ENCODE measurements at places on chromosomes 11 and 22.
A peak's percentile ranks its signal among the peaks of the same experiment; 100 is the strongest.

DNA sequence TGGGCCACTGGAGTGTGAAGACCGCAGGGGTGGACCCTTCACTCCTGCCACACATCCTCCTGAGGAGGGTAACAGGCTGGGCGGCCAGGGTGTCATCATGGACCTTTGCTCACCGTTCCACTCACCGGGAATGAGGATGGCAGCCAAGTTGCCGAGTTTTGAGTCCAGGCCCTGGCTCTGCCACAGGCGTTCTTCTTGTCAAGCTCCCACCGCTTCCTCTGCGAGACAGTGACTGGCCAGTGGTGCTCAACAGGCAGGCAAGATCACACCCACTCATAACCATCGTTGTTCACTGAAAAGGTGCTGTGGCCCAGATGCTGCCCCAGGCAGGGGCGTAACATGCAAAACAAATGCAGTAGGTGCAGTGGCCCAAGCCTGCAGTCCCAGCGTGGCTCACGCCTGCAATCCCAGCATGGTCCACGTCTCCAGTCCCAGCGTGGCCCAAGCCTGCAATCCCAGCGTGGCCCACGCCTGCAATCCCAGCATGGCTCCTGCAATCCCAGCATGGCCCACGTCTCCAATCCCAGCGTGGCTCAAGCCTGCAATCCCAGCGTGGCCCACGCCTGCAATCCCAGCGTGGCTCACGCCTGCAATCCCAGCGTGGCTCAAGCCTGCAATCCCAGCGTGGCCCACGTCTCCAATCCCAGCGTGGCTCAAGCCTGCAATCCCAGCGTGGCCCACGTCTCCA is 5.0 kb upstream of the PANX2 start:
- no peak for DNase-seq

- DNase-seq = no peak
These were observed 17.2 kb upstream of the BMAL1 start for GRCh38 chr11:13260201-13260962.

GRCh38 chr11:119797123-119797611 is 68.2 kb upstream of the NECTIN1 start:
- no peak for DNase-seq

DNA sequence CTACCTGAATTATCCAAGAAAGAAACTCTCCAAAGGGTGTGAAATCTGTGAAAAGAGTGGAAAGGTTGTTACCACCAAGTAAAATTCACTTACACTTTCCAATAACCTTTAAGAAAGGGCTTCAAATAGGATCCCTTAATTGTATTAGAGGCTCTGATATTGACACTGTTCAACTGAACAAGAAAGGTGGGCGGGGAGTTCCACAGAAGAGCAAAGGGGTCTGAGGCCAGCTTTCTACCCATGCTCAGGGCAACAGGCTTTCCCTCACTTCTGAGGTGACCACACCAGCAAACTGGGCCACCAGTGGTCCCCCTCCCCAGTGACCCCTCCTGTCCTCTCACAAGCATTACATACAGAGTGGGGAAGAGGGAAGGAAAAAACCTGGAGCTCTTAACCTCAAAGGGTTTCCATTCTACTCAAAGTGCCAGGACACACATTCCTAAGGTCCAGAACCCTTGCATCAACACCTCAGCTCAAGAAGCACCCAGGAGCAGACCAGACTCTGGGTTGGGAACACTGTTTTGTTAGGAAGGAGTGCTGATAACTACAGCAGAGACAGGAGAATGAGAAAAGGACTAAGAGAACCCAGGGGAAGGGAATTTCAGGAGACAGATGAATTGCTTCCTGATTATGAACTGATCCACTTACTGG is 71.6 kb upstream of the AKIP1 start:
- no peak for DNase-seq

GRCh38 chr11:125504580-125504979 is 8.5 kb upstream of the FEZ1 start:
- DNase-seq = no peak

- DNase-seq = no peak
These were observed 164.5 kb downstream of the MIAT start for GRCh38 chr22:26821854-26822253.

DNA sequence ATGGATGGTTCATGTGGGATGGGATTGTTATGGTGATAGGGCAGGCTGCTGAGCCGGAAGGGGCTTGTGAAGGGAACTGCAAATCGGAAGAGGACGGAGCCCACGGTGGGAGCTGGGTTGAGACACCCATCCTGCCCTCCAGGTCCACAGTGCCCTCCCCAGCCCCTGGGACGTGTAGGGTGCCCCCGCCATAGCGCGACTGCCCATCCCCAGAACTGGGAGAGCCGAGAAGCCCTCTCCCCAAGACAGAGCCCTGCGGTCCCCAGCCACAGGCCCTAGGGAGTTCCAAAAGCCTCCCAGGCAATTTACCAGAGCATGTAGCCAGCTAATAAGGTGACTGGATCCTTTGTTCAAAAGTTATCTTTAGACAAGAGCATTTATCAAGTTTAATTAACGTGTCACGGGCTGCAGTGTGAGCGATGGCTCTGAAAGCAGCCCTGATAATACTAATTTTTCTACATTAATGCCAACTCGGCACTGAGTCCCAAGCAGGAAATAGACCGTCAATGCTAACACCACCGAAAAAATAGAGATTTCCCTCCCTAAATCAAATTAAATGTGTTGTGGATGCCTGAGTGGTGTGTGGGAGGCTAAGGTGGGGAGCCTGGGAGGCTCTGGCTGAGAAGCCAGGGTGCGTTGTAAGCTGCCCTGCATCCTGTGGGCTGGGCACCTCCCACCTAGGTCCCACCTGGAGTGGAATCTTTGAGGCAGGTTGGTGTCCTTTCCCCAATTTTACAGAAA is 76.8 kb upstream of the RTL6 start:
- DNase-seq = no peak

DNA sequence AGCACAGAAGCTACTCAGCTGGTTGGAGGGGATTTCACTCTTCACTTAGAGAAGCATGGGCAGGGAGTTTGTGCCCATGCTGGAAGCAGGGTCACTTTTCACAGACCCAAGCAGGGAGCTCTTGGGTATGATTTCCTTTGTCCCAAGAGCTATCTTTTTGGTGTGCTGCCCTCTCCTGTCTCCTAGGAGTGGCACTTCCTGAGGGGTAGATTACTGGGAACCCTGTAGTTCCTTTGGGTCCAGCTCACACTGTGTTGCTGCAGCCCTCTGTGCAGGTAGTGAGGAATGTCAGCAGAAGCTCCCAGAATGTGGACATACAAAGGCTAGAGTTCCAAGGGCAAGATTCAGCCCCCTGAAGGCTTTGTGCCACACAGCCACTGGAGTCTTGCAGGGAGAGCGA is 537.1 kb upstream of the ANO3 start:
- DNase-seq = no peak

- no peak for DNase-seq
These were observed 87.4 kb downstream of the IGLL5 start for GRCh38 chr22:22974795-22975580.

GRCh38 chr11:95536047-95536690 is 253.4 kb downstream of the FAM76B start:
- DNase-seq = no peak

GRCh38 chr22:33402325-33402724 is 344.1 kb upstream of the SYN3 start:
- no peak for DNase-seq

GRCh38 chr22:25753252-25753651 is 11.3 kb downstream of the MYO18B start:
- DNase-seq = no peak

- DNase-seq = no peak
These were observed 104.8 kb downstream of the MICAL2 start for GRCh38 chr11:12215181-12215593.

DNA sequence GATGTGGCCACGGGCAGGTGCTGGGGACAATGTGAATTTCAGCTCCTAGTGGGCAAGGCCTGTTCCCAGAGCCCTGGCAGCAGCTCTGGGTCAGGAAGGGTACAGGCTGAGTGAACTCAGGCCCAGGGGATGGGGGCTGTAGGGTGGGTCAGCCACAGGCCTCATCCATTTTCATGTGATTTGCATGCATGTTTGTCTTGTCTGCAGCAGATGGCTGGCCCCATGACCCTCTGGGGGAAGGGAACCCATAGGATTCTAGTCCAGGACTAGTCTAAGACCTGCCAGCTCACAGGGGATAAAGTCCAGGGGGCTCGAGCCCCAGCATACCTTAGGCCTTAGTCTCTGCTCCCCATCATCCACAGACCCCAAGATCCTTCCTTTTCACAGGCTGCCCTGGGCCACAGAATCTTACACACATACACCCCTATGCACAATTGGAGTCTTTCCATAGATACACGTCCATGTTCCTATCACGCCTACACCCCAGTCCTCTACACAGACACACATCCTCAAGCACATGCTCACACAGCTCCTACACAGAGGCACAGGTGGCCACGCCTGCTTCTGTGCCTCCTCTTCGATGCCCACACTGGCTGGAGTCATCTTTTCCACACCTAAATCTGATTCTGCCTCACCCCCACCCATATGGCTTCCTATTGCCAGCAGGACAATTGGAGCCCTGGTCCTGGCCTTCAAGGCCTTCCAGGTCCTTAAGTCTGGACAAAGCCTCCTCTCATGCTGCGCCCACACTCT is 25.7 kb downstream of the PDE2A start:
- no peak for DNase-seq

DNA sequence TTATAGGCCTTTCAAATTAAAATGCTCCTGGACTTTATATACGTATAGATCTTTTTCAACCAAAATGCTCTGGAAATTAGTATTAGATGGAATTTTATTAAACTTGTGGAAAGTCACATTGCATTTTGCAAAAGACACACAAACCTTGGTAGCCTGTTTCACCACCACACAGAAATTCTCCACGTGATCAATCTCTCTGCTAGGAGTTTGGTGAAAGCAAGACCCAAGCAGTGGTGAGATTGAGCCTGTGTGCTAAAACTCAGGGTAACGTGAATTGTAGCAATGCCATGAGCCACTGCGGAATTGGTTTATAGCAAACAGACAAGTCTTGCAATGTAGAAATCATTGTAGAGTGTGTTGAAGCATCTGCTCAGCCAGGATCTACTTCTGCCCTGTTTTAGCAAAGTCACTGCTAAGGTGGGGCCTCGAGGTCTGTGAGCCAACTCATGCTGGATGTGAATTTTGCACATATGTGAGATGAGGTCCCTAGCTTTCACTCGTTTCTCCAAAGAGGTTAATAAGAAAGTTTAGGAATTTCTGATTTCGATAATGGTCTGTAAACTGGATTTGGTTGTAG is 184.8 kb downstream of the DBX1 start:
- no peak for DNase-seq

DNA sequence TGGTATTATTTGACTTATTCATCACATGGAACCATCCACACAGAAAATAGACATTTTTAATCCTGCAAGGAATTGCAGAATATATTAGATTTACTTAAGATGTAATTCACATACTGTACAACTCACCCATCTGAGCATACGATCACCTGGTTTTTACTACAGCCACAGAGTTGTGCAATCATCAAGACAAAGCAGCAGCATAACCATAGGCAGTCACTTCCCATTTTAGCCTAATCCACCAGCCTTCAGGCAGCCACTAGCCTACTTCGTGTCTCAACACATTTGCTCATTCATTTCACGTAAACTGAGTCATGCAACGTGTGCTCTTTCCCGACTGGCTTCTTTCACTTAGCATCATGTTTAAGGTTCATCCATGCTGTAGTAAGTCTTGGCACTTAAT is 23.0 kb downstream of the PIWIL3 start:
- DNase-seq = no peak

DNA sequence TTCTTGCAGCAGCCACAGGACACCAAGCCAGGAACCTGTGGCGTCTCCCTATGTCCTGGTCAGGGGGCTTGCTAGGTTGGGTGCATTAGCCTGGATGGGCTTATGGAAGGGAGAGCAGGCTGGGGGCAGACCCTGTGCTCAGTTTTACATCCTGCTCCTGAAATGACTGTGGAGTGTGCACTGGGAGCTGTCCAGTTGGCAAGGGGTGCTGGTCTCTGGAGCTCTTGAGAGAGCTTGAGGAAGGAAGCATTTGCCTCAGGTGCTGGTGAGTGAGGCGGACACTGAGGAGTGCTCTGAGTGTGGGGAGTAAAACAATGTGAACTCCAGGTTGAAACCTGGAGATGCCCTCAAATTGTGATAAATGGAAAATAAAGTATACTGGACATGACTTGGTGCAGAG is 3.4 kb downstream of the SCGB1D4 start:
- DNase-seq = no peak

DNA sequence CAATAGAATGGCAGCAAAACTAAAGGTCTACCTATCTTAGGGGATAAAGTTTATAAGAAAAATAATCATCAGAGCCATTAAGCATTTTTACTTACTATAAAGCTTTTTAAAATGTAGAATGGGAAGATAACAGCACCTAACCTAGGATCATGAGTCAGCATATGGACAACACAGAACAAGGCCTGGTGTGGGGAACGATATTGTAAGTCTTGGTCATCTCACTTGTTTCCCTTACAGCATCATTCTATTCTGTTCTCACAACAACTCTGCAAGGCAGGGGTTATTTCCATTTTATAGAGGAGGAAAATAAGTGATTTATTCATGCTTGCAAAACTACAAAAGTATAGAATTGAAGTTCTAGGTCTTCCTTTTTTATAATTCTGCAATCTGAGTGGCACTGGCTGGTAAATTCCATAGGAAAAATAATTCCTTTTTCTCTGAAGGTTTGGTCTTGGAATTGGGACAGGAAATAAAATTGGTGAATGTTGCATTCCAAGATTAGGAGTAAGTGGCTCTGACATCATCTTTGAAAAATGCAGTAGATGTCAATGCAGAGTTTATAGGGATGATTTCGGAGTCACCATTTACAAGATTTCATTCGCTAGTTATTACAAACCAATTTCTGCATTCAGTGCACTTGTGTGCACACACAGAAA is 423.0 kb downstream of the DYNC2H1 start:
- no peak for DNase-seq

DNA sequence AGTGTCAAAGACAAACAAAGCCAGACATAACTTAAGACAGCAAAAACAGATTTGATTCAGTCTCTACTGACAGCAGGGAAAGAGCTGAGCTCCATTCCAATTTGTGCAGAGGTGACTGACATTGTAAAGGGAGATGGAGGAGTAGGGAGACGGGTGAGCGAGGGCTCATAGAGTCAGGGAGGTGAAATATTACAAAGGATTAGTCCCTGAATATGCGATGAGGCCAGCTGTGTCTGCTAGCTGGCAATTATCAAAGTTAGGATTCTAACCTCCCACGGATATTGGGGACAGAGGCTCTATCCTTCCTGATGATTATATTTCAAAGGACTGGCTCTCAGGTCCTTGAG is 8.3 kb downstream of the PLAAT2 start:
- DNase-seq = peak; percentile 22

- no peak for DNase-seq
These were observed 732.8 kb upstream of the ANO5 start for GRCh38 chr11:21460082-21460481.

GRCh38 chr11:34957206-34957605 is 40.8 kb downstream of the PDHX start:
- DNase-seq = no peak

GRCh38 chr22:22112533-22113294 is 130.1 kb upstream of the TOP3B start:
- DNase-seq = no peak

DNA sequence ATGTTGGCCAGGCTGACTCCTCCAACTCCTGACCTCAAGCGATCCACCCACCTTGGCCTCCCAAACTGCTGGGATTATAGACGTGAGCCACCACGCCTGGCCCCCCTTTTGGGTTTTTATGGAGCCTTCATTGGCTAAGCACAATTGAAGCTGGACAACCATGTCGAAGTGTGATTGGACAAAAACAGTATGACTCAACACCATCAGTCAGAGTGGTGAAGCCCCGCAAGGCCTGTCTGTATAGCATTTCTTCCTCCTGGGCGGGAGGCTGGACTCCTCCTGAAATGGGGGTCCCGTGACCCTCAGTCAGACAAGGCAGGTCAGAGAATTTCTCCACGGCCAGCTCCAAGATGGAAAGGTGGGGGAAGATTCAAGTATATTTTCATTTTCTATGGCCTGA is 3.1 kb upstream of the PARVB start:
- no peak for DNase-seq

GRCh38 chr11:6260207-6260726 is 629 bp downstream of the CCKBR start:
- DNase-seq = no peak

All from NCI-H524 (cell line).